ENCODE measurements at places on chromosomes 2 and 18. TPM values are rescaled to one million over a fixed set of nuclear protein-coding genes. Genes with fewer than 3 reads are reported as not detected.

The IL36G gene
- not detected for total RNA-seq

The IL1B gene
- total RNA-seq = 0.42 TPM

The EMILIN1 gene
- total RNA-seq = not detected

The C2orf81 gene
- total RNA-seq = 4.4 TPM

The GPR35 gene
- total RNA-seq = 0.58 TPM

The POTEC gene
- not detected for total RNA-seq

The HDHD2 gene
- total RNA-seq = 10.0 TPM

The ZNF521 gene
- not detected for total RNA-seq

The ADRA2B gene
- total RNA-seq = 0.08 TPM

The DES gene
- 0.08 TPM for total RNA-seq

The RSAD2 gene
- 0.15 TPM for total RNA-seq

The PLGLB1 gene
- 0.76 TPM for total RNA-seq

The ZEB2 gene
- total RNA-seq = 6.2 TPM

The TMEM163 gene
- total RNA-seq = 0.12 TPM

The INPP1 gene
- total RNA-seq = 27.1 TPM

The PSMA8 gene
- not detected for total RNA-seq

The MEIS1 gene
- total RNA-seq = 1.5 TPM

The SCYGR7 gene
- total RNA-seq = not detected

The SERPINB5 gene
- total RNA-seq = 0.13 TPM

The NEU2 gene
- total RNA-seq = not detected

The DNER gene
- total RNA-seq = 9.1 TPM

The ABCB11 gene
- total RNA-seq = 0.02 TPM

The RNF149 gene
- 44.1 TPM for total RNA-seq

The CEP76 gene
- total RNA-seq = 8.4 TPM

The TBR1 gene
- 0.11 TPM for total RNA-seq

The CDH2 gene
- total RNA-seq = 48.7 TPM

The ABCG8 gene
- total RNA-seq = not detected

The RAB6D gene
- total RNA-seq = not detected

The ZNF385B gene
- total RNA-seq = 0.20 TPM

The ANKRD30BL gene
- not detected for total RNA-seq

Measured in A549 treated with DMSO at 1 μM for 4 hours (cell line).